ENCODE measurements at places on chromosomes 7 and 10.

DNA sequence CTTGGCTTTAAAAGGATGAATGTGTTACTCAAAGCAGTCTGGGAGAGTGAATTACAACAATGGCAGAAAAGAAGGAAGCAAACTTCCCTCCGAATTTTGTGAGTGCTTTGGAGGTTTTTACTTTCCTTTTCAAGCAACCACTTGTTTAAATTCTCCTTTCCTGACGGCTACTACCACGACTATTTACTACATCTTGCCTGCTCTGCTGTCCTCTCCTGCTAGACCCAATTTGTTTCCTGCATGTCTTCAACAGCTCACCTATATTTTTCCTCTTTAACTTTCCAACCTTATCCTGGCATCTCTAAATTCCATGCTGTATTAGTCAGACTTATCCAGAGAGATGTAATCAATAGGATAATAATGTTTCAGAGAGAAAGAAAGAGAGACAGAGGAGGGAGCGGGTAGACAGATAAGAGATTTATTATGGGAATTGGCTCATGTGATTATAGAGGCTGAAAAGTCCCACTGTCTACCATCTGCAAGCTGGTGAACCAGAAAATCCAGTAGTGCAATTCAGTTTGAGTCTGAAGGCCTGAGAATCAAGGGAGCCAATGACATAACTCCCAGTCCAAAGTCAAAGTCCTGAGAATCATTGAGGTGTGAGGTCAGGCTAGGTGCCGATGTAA, 42.8 kb upstream of the SLC13A1 start:
- no peak for DNase-seq

DNA sequence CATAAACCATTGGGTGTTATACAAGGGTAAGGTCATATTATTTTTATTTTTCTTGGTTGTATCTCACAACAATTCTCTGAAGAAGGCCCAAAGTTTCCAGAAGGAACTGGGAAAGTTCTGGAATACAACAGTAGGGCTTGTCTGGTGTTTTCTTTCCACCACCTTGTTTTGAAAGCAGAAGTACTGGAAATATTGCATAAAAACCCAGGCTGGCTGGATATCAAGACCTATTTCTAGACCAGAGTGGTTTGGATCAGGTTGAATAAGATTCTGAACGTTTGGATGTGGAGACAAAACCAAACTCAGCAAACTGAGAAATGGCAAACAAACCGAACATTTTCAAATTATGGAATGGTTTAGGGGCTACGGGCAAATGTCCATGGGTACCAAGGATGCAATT, 182.6 kb upstream of the FZD8 start:
- DNase-seq, result no peak

GRCh38 chr10:101856626-101857025, 13.0 kb upstream of the KCNIP2 start:
- DNase-seq, result no peak

DNA sequence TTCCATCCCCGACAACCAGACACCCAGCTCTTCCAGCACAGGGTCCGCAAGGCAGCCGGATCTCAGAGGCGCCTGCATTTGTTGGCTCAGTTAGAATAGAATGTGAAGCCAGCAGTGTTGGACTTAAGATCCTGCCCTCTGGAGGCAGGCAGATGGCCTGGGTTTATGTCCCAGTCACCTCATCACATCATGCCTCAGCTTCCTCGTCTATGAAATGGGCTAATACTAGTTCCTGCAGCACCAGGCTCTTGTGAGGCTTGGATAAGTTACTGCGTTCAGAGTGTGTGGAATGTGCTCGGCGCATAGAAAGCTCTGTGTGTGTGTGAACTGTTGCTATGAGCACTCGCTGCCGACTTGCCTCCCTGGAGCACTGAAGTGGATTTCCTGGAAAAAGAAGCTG, 202.5 kb upstream of the GPR26 start:
- DNase-seq, result no peak

DNA sequence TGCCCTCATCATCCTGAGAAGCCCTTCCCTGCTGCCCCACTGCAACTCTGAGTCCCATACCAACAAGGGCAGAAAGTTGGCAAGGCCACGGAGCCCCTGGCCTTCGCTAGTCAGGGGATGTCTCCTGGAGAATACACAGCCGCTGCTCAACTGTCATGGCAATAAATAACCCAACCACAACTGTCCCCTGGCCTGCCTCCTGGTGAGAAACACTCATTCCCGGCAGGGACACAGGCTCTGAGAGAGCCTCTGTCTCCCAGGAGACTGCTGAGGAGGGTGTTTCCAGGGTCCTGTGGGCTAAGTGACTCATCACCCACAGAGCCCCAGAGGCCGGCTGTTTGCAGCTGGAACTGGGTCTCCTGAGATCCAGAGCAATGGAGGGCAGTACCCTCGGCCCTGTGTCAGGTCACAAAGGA, 354.1 kb downstream of the TNS3 start:
- no peak for DNase-seq

DNA sequence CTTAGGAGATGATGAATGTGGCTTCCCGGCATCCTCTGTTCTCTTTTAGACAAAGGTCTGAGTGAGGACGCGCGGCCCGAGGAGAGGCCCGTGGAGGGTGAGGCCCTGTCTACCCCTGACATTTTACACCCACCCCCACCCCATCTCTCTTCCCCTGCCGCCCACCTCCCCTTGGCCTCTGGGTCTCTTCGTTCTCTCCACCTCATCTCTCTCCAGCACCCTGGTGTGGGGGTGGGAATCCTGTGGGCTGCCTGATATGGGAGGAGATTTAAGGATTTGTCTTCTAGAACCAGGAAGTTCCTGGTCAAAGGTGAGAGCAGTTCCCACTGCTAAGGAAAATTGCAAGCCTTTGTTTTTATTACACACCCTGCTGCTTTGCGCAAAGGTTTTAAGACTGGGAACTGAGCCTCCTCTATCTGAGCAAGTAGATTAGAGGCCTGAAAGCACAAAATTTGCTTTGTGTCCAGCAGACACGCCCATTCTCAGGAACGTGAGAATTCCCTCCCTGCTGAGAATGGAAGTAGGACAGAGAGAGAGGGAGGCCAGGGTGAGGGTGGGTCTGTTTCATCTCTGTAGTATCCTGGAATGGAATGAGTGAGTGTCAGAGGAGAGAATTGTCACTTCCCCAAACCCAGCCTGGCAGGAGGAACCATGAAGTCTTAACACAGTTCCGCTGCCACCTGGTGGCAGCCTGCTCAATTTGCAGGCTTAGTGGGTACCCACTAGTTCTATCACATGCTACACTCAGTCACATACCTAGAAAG, 91.2 kb downstream of the GTF2IRD1 start:
- peak; percentile 83 for DNase-seq

DNA sequence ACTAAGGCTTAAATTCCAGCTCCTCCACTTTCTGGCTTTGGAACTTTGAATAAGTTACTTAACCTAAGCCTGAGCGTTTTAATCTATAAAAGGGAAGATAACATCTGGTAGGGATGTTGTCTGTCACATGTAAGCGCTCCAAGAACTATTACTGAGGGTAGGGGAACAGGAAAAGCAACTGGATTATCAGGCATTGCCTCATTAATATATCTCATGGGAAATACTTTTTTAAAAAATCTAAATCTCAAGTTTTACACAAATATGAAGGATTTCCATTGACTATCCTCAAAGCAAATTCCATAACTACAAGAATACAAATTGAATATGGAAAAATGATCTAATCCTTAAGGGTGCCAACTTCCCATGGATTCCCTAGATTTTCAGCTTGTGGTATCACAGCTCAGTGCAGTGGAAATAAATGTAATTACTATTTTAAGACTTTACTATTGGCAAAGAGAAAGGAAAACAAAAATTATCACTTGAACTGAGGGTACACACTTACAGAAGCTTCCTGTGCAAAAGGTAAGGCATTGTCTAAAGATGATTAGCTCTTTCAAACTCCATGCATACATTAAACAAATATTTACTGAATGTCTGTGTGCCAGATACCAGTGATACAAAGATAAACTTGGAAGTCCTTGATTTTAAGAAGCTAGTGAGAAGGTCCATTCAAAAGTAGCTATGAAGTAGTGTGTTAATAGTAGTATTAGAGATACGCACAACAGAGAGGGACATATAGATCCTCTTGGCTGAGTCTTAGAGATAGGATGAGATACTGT, 38.4 kb downstream of the NT5C2 start:
- DNase-seq, result no peak

DNA sequence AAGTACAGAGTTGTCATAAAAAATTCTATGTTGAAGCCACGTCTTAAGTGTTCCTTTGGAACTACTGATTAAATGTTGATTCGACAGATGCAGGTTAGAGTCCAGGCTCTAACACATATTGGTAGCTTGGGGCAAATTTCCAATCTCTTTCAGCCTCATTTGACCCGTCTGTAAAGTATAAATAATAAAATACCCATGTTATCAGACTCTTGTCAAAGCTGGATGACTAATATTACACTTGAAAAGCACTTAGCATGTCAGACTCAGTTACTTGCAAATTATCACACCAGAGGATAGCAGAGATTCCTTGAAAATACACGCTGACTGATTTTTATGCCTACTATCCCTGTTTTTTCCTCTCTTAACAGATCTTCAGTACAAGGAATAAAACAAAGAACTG, 18.1 kb upstream of the MACC1 start:
- no peak for DNase-seq

DNA sequence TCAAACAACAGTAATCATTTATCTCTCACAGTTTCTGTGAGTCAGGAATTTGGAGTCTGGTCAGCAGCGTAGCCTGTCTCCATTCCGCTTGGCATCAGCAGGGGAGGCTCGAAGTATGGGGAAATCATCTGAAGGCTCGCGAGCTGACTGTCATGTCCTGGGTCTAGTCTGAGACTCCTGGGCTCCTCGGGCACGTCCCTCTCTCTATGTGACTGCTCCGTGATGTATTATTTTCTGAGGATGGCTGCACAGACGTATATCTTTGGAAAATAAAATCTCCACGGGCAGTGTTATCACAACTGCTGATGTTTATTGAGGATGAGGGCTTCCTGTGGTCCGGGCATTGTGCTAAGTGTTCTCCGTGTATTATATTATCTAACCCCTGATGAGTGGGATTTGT, 23.3 kb upstream of the PCGF5 start:
- no peak for DNase-seq

DNA sequence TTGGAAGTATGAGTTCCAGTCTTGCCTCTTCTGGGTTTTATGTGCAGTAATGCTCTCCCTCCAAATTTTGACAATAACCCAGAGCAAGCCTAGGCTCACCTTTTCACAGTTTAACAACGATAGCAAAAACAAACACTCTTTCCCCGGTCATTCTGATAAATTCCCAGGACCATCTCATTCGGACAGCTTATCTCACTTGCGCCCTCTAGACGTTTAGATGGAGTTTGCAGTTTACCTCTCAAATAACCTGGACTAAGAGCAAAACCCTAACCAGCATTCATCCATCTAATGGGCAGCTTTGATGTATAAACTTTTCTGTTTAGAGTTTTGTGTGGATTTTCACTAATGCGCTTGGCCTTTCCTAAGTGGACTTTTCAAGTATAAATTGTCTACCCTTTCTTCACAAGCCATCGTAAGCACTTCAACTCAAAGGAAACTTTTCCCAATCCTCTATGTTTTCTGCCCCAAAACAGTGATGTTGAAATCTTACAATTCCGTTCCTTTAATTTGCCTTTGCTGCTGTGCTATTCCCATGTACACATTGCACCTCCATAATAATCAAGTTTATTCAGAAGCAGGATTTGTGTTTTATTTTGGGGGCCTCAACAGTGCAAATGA, 114.9 kb downstream of the HDAC9 start:
- peak; percentile 50 for DNase-seq

GRCh38 chr10:124955243-124955642, 13.3 kb downstream of the ZRANB1 start:
- DNase-seq, result no peak

DNA sequence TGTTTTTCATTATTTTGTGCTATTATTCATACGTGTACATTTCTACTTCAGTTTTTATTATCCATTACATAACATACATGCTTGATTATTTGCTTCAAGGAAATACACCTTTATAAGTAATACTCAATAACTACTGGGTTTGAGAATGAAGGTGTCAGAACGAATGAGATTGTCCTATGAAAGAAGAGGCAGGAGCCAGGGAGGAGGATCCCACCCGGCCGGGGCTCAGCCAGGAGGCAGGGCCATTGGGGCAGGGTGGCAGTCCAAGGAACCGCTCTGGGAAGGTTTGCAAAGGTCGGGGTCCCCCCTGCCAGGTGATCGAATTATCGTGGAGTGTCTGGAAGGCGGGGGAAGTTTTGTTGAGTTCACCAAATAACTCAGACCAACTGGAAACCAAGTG, 9.1 kb downstream of the TRIM56 start:
- no peak for DNase-seq

DNA sequence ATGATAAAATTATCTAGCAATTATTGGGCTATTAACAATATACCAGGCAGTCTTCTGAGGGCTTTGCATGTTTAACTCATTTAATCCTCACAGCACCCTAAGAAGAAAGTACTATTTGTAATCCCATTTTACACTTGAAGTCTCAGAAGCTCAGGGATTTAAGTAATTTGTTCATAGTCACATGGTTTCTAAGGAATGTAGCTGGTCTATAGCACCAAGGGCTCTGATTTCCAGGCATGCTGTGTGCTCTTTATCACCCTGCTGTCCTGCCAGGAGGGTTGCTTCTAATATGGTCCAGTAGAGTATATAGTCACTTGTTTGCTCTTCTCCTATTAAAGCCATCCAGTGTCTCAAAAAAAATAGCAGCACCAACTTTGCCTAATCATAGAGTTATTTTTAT, 417.2 kb downstream of the PLXDC2 start:
- DNase-seq, result peak; percentile 10

DNA sequence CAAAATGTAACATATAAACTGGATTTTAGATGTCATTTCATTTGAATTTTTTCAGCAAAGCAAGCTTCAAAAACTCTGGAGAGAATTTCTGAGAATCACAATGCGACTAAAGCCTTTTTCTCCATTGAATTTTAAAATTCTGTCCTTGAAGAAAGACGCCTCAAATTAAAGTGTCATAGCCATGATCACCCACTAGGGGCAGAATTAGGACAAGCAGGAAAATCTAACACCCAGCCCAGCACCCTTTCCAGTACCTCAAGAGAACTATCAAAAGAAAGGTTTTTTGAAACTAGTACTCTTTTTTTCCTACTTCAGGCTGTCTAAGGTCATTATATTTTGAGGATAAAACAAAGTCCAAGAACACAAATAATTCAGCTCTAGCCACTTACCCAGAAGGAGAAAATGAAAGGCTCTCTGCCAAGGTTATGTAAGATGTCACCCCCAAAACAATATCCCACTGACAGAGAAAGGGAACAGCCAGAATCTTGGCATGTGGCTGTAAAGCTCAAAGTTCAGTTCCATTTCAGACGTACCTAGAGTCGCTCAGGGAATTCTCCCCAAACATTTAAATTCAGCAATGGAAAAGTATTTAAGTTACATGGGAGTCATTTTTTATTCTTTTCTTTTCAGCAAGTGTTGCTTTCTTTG, 299.4 kb downstream of the SNX13 start:
- peak; percentile 57 for DNase-seq

- no peak for DNase-seq
Measured at GRCh38 chr10:111686796-111687195, 496.8 kb downstream of the GPAM start.

- no peak for DNase-seq
Measured at GRCh38 chr7:146175716-146176115, 59.1 kb downstream of the CNTNAP2 start.

DNA sequence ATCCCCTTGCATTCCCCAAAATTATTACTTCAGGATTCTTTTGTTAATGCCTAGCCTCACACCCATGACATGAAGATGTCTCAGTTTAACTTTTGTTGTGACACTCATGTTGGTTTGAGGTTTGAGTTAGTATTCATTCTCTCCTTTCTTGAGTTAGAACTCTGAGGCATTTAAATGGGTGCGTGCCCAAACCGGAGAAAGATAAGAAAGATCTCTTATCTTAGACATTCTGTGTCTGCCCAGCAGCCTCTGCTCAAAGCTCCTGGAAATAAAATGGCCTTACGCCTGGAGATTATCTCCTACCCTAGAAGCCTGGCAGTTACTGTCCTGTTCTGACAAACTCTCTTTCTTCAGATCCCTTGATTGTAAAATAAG, 26.3 kb downstream of the WBP1L start:
- DNase-seq, result no peak

Measured in iPS-NIHi11 (cell line).